ENCODE measurements at places on chromosomes 7 and 10.

DNA sequence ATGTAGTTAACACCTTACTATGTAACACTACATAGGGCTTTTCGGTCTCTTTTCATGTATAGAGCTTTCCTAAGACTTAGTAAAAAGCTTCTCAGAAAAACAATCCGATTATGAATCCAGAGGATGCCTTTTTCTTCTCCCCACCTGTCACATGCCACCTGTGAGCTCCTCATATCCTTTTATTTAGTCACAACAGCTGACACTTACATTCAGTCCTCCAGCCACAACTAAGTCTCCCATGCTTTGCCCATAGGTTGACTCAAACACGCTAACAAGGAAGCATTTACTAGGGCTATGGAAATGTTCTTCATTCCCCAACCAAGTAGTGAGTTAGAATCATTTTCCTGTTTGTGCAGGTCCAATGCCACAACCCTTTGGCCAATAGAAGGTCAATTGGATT, 7.9 kb downstream of the ENO4 start:
- DNase-seq, result no peak

GRCh38 chr7:99379043-99379577, 4.6 kb downstream of the ARPC1B start:
- DNase-seq, result peak; percentile 73

DNA sequence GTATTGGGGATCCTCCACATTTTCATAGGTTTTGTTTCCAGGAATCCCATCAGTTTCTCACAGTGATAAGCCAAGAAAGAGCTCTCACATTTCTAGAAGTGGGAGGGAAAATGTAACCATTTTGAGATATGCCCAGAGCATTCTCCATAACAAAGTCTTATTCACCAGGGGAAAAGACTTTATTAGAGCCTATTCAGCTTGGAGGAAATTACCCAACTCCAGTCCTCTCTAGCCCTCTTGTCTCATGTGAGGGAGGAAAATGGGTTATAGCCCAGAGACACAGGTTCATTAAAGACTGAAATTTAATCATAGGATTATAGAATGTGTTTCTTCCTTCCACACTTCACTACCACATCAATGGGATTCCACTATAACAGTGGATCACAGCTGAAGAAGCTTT, 61.6 kb upstream of the DYNC1I1 start:
- DNase-seq, result no peak

- no peak for DNase-seq
Measured at GRCh38 chr10:23445591-23445990, 6.7 kb downstream of the OTUD1 start.

- DNase-seq, result no peak
Measured at GRCh38 chr10:4807761-4808507, 18.1 kb upstream of the AKR1E2 start.

- no peak for DNase-seq
Measured at GRCh38 chr7:88357781-88358525, 51.3 kb upstream of the STEAP4 start.

GRCh38 chr10:116073001-116073400, 200.0 kb downstream of the GFRA1 start:
- DNase-seq, result no peak

DNA sequence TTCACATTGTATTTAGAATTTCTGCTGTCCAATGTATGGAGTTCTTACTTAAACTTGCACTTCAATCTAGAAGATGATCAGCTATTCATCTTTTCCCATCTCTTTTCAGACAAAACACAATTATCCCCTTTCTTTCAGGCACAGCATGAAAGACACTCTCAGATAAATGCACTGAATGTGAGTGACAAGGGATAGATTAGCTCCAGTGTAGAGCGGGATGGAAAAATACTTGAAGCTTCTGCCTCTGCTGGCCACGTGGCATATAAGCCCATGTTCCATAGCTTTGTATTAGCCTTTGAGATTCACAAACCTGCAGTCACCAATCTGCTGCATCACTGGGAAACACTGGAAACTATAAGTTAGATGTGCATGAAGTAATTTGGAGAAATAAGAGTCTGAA, 162.2 kb upstream of the FAM3C start:
- no peak for DNase-seq

DNA sequence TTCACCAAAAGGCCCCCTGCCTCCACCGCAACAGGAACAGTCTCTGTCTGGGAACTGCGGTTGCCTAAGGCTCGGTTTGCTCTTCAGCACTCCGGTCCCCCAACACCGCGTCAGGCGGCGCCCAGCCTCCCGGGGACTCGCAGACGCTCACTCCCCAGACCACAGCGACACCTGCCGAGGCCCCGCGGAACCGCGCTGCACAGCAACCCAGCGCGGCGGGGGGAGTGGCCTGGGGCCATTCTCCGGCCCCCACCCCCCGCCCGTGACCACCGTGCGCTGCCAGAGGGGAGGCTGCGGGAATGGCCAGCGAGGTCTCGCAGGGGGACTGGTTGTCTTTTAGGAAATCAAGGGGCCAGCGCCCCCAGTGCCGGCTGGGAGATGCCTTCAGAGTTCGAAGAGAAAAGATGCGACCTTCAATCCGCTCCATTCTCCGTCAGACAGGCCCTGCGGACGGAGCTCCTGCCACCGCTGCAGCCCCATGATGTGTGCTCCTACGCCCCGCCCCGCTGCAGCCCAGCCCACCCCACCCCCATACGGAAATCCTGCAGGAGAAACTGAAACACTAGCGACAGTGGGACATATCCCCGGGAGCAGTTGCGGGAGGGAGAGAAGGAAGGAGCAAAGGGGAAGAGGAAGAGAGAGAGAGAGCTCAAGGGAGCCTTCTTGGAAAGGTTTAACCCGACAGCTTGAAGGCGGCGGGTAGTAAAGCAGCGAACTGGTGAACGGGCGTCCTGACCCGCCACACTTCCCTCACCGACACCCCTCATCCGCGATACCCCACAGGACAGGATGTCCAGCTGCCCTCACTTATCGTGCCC, 137.4 kb upstream of the CDCA7L start:
- DNase-seq, result peak; percentile 69

DNA sequence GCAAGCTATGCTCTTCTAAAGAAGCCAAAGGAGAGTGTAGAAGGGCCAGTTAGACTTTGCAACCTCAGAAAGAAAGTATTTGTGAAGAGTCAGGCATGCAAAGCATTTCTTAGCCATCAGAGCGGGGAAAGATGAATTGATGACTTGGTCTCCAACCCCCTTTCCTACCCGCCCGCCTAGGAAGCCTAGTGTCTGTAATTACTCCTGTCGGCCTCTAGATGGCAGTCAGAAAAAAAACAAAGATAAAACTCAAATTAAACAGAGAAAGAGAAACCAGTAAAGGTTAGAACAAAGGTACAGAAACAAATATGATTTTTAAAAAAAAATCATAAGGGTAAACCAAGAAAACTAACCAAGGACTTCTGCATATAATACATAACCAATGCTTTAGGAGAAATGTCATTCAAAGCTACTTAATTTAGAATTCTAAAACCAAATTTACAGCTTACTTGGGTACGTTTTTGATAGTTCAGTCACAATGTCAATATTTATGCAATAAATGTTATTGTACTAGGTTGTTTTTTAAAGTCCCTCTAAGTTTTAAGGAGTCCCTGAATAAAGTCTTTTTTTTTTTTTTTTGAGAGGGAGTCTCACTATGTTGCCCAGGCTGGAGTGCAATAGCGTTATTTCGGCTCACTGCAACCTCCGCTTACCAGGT, 97.6 kb downstream of the LYZL1 start:
- peak; percentile 15 for DNase-seq

- no peak for DNase-seq
Measured at GRCh38 chr7:17552373-17552772, 253.9 kb downstream of the AHR start.

DNA sequence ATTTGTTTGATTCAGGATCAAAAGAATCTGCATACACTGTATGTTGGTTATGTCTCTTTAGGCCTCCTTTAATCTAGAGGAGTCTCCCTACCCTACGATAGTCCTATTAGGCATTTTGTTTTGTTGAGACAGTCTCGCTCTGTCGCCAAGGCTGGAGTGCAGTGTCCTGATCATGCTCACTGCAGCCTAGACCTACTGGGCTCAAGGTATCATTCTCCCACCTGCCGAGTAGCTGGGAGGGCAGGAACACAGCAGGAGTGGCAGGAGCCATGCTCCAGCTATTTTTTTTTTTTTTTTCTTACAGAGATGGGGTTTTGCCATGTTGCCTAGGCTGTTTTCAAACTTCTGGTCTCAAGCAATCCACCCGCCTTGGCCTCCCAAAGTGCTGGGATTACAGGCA, 123.0 kb upstream of the DKK1 start:
- no peak for DNase-seq

DNA sequence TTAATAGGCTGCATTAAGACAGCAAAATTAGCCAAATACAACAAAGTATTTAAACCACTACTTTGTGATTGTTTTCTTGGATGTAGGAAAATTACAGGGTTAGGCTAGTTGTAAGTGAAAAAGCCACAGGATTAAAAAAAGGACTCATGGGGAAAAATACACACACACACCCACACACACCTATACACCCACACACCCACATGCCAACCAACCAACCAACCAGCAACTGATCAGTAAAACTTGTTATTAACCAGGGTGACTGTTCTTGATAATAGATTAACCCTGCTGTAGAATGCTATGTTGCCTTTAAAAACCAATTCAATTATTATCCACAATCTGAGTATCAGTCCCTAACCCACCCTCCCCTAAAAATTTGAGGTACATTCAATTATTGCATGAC, 49.0 kb downstream of the MTPN start:
- DNase-seq, result no peak

- DNase-seq, result peak; percentile 26
Measured at GRCh38 chr10:68628576-68629127, 68.5 kb downstream of the TET1 start.

DNA sequence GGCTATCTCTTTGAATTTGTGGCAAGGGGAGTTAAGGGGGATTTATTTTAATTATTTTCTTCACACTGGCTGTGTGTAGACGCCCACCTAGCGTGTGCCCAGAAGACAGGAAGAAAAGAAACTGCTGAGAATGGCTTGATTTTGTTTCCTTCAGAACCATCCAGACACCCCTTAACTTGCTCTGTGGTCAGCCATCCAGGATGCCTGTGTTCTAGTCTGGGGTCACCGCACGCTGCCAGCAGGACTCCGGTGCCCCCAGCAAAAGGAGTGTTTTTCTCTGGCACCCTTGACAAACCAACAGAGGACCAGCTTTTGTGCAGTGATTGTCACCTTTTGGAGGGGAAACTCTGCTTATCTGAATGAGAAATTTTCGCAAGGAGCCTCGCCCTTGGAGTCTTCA, 5.3 kb downstream of the DDC start:
- no peak for DNase-seq

- DNase-seq, result no peak
Measured at GRCh38 chr10:33804584-33804983, 470.1 kb upstream of the NRP1 start.

GRCh38 chr7:127418459-127418858, 26.0 kb upstream of the ZNF800 start:
- DNase-seq, result no peak

DNA sequence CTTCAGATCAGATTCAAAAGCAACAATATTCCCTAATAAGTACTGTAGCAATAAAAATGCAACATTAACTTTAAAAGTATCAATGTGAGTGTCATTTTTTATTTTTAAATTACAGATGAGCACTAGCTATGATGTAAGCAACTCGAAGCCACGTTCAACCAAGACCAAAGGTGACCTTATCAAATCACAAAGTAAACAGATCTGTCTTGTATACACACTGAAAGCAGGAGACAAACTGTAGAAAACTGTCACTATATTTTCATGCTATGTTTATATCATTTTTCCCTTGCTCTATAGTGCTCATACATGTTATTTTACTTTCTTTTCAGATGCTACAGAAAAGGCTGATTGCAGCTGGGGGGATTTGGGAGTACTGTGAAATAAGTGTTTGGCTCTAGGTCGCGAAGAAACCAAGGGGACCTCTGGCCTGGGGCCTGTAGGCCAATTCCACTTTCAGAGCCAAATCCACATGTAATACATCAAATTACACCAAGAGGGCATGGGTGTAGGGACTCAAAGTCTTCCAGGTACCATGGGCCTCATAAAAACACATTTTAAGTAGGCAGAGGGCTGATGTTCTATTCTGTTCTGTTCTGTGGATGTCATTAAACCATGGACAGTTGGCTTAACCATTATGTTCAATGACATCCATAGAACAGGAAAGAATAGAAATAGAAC, 245.2 kb downstream of the SFMBT2 start:
- no peak for DNase-seq

DNA sequence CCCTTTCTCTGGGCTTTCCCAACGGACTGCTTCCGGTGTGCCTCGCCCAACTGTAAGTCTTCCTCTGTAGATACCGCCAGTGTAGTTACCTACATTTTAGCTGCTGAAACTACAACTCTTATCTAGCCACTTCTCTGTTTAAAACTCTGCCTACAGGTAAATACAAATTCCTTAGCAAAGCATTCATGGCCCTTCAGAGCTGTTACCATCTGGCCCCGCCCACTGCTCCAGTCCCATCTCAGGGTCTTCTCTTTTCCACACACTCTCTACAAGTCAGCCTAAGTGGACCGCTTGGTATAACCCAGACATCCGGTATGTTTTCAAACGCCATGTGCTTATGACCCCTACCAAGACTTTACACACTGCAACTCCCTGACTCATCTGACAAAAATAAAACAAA, 41.0 kb upstream of the LAMB4 start:
- DNase-seq, result no peak

- no peak for DNase-seq
Measured at GRCh38 chr7:23136216-23136615, 30.6 kb downstream of the KLHL7 start.

- no peak for DNase-seq
Measured at GRCh38 chr10:58359541-58359940, 24.7 kb downstream of the UBE2D1 start.

DNA sequence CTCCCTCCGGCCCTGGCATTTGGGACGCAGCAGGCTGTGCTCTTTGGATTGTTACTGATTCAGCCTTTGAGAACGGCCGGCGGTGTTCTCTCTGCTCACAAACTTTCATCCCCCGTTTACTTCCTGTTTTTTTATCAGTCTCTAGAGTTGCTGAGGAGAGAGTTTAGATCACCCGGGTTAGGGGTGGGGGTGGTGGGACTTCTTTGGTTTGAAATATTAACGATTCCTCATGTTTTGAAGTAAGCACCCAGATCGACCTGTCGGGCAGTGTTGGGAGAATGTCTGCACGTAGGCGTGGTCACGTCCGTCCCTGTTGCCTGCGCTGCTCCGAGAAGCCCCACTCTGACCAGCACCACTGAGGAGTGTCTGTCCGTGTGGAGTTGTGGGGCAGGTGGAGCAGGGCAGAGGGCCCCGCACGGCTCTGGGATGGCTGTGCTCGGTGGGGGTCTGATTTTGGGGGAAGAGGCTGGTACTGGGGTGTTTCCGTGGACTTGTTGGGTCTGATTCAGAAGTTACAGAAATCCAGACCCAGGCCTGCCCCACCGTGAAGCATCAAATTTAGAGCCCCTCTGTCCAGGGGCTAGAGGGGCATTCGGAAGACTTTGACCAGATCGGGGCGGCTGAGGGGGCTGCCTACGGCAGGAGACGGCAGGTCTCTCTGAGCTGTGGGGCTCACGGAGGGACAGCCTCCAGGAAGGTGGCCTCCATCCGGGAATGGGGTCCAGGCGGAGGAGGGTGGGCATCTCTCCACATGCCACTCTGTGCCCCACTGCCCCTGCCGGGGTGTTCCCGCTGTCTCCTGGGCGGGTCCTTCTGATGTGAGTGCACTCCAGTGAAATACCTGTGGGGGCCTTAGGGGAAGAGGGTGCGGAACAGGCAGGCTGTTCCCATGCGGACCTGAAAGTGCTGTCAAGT, 7.4 kb downstream of the INPP5A start:
- no peak for DNase-seq

- DNase-seq, result no peak
Measured at GRCh38 chr7:100476903-100477870, 1.8 kb downstream of the TSC22D4 start.

All from central memory CD4-positive, alpha-beta T cell (primary cell).